ENCODE measurements at places on chromosomes 1 and 21.

- DNase-seq, result peak; percentile 42
Measured at GRCh38 chr1:154466206-154466605, 35.8 kb upstream of the TDRD10 start.

DNA sequence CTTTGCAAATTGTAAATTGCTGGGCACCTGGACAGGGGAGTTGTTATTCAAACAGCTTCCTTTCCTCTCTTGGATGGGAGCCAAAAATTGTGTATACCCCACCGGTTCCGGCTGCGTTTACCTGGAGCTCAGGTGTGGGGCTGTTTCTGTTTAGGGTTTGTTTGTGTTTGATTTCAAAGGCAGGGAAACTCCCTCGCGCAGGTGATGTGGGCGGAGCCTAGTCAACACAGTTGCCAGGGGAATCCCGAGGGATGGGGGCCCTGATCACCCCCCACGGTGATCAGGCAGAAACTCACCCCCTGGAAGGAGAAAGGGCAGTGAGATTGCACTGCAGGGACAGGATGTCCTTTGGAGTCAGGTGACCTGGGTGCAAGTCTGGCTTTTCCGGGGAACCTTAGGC is 28.3 kb downstream of the CDCP2 start:
- DNase-seq, result no peak

DNA sequence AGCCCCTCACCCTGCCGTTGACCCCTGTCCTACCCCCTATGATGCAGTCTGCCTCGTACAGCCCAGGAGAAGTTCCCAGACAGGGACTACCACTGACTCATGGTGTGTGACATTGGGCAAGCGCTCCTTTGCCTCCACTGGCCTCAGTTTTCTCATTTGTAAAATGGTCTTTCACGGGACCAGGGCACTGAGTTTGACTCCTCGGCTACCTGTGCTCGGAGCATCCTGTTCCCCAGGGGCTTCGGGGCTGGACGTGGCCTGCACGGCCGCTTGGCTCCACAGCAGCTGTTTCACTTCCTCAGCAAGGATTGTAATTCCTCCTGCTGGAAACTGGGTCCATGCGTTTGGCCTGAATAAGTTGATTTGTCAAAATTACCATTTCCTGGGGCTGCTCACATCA is 277.3 kb downstream of the MATN1 start:
- no peak for DNase-seq

- DNase-seq, result no peak
Measured at GRCh38 chr1:159980076-159980475, 26.0 kb upstream of the SLAMF9 start.

DNA sequence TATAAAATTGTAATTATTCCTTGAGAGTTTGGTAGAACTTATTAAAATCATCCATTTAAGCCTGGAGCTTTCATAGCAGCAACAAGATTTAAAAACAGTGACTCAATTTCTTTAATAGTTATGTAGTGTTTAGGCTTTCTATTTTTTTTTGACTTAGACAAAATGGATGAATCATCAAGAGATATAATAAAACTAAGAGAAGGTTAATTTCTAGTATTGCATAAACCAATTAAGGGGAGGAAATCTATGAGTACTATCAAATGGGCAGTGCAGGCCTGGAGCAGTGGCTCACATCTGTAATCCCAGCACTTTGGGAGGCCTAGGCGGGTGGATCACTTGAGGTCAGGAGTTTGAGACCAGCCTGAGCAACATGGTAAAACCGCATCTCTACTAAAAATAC is 416.3 kb upstream of the USP24 start:
- DNase-seq, result no peak

- no peak for DNase-seq
Measured at GRCh38 chr1:52834798-52835197, 7.8 kb upstream of the ZYG11A start.

DNA sequence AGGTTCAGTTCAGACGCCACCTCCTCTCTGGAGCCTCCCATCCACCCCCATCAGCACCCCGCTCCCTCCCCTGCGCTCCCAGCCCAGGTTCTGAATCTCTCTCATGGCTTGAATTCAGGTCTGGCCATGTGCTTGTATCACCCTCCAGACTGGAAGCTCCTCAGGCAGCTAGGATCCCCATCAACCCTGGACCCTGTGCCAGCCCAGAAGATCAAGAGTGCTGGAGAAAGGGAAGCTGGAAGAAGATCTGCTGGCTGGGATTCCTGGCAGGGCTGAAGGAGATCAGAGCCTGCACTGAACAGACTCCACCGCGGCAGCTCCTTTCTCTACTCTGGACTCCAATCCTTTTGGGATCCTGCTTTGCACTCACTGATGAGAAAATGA is 11.7 kb upstream of the TINAGL1 start:
- no peak for DNase-seq

- no peak for DNase-seq
Measured at GRCh38 chr1:226362891-226363447, 44.9 kb downstream of the PARP1 start.

GRCh38 chr21:44771896-44772525 is 29.6 kb downstream of the UBE2G2 start:
- DNase-seq, result no peak

GRCh38 chr1:170823120-170823519 is 112.2 kb upstream of the MROH9 start:
- DNase-seq, result no peak

DNA sequence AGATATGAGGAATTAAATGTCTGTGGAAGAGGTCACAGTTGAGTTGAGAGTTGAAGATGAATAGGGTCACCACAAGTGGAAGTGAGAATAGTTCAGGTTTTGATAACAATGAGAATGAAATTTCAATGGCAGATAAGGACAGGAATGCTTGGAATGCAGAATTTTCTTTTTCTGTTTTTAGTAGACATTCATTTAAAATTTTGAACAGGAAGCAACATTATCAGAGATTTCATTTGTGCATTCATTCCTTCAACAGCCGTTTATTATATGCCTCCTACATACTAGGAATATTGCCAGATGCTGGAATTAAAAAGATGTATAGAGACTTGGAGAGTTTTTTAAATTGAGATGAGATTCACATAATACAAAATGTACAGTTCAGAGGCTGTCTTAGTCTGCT is 126.8 kb downstream of the ITSN1 start:
- no peak for DNase-seq

- DNase-seq, result no peak
Measured at GRCh38 chr1:238681021-238681420, 705.3 kb upstream of the CHRM3 start.

DNA sequence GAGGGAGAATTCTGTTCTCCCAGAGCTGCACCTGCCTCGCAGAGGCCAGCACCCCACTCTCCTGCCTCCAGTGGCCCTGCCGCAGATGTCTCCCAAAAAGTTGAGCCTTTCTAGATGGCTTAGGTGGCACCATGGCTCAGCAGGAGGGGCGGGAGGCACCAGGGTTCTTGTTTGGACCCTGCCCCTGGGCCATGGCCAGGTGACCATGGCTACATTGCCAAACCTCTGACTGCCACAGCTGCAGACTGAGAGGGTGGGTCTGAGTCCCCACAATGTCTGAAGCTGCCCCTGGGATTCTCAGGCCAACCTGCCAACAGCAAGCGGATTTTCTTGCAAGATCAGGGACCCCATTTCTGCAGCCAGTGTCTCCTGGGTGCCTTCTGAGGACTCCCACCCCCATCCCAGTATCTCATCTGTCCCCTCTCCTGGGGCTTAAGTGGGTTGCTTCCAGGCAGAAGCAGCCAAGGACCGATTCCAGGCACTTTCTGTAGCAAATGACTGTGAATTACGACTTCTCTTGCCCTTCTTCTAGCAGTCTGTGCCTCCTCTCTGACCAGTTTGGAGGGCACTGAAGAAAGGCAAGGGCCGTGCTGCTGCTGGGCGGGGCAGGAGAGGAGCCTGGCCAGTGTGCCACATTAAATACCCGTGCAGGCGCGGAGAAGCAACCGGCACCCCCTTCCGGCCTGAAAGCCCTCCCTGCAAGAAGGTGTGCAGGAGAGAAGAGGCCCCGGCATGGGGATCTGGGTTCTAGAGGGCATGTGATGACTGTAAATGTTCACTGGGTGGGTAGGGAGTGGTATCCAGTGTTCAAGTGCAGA is 22.5 kb downstream of the SESN2 start:
- DNase-seq, result no peak

DNA sequence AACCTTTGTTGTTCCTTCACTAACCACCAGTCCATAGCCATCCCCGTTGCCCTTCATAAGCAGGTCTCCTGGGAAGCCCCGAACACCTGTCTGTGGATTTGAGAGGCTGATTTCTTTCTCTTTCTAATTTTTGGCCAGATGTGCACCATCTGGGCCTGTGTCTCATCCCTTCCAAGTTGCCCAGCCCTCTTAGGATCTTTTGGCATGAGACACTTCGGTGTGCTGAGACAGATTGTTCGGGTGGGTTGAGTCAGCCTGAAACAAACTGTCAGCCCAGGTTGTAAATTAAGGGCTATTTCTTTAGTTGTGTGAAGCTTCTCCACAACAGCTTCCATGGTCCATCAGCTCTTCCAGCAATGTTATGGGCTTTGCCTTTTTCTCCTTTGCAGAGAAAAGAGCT is 1.4 kb upstream of the DNAJC11 start:
- DNase-seq, result no peak

DNA sequence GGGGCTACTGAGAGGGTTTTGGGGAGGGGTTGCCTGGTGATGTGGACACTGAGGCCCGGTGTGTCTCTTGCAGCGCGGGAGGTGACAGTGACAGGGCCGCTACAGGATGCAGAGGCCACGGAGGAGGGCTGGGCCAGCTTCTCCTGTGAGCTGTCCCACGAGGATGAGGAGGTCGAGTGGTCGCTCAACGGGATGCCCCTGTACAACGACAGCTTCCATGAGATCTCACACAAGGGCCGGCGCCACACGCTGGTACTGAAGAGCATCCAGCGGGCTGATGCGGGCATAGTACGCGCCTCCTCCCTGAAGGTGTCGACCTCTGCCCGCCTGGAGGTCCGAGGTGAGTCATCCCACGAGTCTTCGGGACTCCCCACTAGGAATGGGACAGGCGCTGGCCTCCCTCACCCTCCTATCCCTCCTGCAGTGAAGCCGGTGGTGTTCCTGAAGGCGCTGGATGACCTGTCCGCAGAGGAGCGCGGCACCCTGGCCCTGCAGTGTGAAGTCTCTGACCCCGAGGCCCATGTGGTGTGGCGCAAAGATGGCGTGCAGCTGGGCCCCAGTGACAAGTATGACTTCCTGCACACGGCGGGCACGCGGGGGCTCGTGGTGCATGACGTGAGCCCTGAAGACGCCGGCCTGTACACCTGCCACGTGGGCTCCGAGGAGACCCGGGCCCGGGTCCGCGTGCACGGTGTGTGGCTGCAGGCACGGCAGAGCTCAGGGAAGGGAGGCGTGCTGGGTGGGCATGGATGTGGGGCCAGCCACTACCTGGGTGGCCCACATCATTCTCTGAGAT is 72.5 kb downstream of the OBSCN start:
- DNase-seq, result no peak

DNA sequence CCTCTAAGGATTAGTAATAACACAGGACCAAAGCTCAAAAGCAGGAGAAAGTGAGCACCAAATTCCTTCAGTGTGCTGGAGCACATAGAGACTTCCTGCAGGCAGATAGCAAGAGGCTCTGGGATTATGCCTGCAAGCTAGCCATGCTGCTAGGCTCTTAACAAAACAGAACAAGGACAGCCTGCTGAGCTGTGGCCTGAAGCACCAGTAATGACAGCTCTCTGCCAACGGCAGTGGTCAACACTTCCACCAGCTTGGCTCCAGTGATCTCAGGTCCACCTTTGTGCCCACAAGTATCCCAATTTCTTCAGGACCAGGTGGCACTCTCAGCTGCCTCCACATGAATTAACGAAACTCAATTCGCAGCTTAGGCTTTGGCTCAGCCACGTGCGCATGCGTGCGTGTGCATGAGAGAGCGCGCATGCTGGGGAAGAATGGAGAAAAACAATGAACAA is 64.2 kb downstream of the SLC45A1 start:
- no peak for DNase-seq

- no peak for DNase-seq
Measured at GRCh38 chr21:35521293-35521692, 472.2 kb upstream of the RUNX1 start.

DNA sequence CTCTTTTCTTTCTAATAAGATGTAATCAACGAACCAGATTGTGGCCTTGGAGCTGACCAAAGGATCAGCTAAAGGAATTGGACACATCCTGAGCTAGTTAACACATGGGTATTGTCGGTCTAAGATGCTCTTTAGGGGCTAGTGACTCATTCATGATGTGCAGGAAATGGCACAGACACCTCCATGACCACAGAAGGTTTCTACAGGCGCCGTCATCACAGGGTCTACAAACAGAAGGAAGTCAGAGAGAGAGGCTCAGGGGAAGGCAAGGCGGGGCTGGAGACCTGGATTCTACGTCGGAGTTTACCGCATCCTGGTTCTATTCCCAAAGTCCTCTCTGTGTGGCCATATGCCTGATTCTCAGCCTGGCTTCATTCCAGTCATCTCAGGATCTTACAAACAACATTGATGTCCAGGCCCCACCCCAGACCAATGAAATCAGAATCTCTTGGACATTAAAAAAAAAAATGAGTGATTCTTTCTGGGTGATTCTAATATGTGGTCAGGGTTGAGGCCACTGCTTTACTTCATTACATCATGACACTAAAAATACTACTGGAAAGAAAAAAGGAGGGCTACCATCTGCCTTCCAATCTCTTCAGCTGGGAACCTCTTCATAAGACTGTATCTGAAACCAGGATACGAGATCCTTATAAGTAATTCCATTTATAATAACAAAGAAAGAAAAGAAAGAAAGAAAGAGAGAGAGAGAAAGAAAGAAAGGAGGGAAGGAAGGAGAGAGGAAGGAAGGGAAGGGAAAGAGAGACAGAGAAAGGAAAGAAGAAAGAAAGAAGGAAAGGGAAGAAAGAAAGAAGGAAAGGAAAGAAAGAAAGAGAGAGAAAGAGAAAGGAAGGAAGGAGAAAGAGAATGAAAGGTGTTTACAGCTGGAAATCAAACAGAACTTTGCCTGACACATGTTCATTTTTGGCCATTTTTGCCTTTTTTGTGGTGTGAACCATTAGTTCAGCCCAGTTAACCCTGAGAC is 11.6 kb upstream of the KCNJ15 start:
- DNase-seq, result peak; percentile 29

DNA sequence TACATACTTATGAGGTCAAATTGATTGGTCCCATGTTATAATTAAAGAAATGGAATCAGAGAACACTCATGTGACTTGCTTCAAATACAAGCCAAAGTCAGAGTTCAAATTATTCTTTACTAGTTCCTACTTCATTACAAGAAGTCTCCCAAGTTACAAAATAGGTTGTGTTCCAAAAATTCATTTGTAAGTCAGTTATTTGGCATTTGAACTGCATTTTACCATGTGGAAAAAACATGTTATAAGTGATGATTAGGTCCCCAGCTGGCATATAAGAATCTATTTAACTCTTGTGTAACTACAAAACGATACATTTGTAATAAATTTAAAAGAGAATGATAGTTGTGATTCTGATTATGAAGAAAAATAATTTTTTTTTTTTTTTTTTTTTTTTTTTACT is 124.1 kb downstream of the DISP1 start:
- no peak for DNase-seq
